ENCODE measurements at places on chromosomes 6 and 20. TPM values are rescaled to one million over a fixed set of nuclear protein-coding genes. Genes with fewer than 3 reads are reported as not detected.

DNA sequence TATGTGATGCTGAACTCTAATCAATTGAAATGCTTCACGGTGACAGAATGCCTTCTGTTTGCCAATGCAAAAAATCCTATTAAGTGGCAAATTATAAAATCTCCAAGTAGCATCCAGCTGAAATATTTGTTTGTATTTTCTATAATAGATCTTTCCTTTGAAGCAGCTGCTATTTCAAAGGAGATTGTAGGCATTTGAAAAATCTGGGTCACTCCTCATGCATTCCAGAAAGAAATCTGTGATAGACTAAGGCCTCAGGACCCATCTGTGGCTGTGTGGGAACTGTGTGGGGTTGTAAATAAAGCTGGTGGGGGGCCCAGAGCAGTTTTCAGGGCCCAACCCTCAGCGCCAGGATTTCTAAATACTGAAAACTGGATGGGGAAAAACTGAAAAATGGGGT lies 216.9 kb upstream of the ARG1 start:
- no peak for DNase-seq

DNA sequence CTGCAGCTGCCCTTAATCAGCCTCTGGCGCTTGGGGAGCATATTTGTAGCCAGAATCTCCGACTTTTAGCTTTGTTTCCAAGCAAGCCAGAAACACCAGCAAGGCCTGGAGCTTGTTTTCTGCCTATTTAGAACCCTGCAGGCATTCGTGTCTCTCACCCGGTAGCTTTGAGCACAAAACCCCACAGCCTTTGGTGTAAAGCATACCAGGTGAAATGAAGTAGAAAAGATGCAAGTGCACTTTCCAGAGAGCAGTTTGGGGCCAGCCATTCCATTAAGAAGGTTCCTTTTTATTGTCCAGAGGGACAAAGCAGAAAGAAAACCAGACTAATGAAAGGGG lies 736 bp downstream of the FAM217B start:
- no peak for DNase-seq

The STX11 gene
- total RNA-seq = 5.4 TPM

DNA sequence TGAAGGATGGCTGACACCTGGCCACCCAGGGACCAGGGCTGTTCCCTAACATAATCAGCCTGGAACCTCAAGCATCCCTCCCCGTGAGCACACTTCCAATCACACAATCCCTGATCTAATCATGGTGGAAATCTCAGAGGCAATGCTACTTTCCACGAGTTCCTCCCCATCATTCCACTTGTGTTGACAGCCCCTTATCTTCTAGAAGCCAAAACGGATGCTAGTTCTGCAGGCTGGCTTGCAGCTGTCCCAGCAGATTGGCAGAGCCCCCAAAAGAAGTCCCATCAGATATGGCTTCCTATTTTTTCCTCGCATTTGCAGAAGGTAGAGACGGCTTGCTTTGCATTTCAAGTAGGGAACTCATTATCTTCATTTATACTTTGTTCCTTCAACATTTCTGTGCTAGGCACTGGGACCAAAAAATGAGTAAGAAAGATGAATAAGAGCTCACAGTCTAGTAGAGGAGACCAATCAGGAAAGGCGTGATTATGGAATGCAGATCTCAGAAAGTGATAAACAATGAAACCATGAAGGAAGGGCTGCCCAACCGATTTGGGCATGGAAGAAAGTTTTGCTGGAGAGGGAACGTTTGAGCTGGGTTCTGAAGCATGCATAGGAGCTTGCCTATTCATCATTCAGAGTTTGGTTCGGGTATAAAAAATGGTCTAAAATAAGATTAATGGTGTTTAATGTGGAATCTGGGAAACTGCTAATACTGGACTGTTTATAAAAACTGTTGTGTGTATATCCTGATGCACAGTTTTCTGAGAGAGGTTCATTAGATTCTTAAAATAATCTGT lies 44.6 kb upstream of the TBC1D7 start:
- no peak for DNase-seq

The ESR1 gene
- total RNA-seq = 50.3 TPM

The HLA-F gene
- 133 TPM for total RNA-seq

DNA sequence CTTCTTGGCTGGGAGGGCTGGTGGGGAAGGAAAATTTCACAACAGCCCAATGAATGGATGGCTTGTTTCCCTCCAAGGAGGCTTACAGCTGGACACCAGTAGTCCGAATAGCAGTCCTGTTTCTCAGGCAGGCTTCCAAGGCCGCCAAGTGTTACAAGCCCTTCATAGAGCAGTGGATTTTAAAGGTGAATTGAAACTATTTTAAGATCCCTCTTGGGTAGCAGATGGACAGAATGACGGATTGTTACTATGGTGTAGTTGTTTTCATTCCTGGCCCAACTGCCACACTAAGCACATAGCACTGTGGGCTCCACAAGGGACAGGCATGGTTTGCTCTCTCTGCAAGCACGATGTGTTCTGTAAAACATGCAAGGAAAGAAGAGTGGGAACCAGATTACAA lies 203.3 kb upstream of the TAB2 start:
- DNase-seq = no peak

DNA sequence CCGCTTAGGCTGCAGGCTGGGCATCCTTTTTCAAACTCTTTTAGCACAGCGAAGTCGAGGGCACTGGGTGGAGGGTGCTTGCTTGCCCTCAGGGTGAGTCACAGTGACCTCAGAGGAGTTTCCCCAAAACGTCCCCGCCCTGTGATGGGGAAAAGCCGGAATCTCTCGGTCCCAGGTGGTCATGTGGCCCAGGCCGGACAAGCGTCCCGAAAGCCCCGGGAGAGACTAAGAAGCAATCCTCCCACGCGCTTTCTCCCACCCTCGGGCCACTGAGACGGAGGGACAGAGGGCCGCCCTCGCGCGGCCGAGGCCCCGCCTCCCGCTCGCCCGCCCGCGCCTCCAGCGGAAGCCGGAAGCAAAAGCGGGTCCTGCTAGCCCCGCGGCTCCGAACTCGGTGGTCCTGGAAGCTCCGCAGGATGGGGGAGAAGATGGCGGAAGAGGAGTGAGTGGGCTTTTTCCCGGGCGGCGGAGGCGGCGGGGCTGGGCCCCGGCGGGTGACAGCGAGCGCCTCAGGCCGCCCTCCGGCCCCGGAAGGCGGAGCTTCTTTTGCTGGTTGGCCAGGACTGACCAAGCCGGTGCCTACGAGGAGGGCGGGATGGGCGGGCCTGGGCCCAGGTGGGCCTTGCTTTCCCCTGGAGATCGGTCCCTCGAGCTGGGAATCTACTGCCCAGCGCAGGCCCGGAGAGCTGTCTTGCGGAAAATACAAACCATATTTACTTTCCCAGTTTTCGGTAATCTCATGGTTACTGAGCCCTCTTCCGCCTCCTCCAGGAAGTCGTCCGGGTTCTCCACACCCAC lies at the start of gene SLC9A8:
SLC9A8 (plus strand) TSS at position 322 of the 798 bp plus-strand sequence; CDS start at position 417, 95 bp downstream.
- peak; percentile 94 for DNase-seq

- peak; percentile 79 for DNase-seq
Measured at GRCh38 chr6:169864148-169865020, 113.0 kb downstream of the ERMARD start.

GRCh38 chr6:99612551-99613408 lies 6.1 kb downstream of the PRDM13 start:
- DNase-seq = no peak

GRCh38 chr6:162612613-162613012 lies 115.0 kb downstream of the PRKN start:
- DNase-seq = no peak

DNA sequence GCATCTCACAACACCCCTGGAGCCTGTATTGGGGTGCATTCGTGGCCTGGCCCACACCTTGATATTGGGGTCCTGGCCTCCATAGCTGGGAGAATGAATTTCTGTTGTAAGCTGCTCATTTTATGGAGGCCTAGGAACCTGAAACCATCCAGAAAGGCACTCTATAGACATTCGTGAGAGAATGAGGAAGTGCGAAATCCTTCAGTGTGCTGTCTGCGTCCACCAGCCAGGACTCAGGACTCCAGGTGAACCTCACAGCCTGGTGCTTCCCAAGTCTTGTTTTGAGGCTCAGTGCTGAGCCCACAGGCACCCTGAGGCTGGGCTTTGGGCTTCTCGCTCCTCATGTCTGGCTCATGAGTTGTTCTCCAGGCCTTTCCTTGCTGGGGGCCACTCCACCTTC lies 11.9 kb upstream of the RBBP8NL start:
- DNase-seq = no peak

The LYRM4 gene
- 19.2 TPM for total RNA-seq

DNA sequence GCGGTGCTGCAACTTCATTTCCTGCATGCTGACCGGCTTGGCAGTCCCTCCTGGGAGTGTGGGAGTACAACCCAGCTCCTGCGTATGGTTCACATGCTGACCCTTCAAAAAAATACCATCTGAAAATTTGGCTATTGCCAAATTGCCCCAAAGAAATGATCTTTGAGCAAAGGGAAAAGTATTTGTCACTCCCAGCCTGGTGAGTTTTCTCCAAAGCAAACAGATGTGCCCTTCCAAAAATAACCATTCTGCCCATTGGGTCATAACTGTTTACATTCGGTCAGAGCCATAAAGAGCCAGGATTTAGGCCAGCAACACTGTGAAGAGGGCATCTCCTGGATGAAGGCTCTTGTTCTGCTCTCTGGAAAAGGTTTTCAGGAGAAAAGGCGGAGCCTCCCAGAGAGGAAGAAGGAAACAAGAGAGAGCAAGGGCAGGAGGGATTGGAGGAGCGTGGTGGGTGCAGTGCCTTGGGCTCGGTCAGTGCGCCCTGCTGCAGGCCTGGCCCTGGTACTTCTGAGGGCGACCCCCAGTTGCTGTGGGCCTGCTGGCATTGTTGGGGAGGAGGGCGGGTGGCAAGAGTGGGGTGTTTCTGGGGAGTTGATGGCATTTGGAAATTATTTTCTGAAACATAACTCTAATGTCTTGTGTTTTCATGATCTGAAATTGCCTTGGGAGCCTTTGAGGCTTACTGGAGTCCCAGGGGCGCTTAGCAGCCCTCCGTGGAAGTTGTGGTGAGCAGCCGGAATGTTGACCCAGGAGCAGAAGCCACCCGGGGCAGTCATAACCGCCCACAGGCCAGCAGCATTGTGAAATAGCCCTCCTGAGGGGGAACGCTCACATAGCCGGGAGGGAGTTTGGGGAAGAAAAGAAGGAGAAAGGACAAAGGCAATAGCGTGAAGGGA lies 248.4 kb downstream of the MYLK4 start:
- peak; percentile 79 for DNase-seq

GRCh38 chr6:19838442-19839236 lies 1.5 kb downstream of the ID4 start:
- no peak for DNase-seq

- DNase-seq = no peak
Measured at GRCh38 chr6:47000842-47001241, 41.3 kb downstream of the ADGRF1 start.

GRCh38 chr6:138157986-138158638 lies 3.6 kb upstream of the ARFGEF3 start:
- DNase-seq = no peak

The NINL gene
- 11.5 TPM for total RNA-seq

The TRAPPC3L gene
- total RNA-seq = not detected

The IL17A gene
- not detected for total RNA-seq

The TINAG gene
- not detected for total RNA-seq

- DNase-seq = no peak
Measured at GRCh38 chr20:3980260-3981131, 34.9 kb downstream of the RNF24 start.

DNA sequence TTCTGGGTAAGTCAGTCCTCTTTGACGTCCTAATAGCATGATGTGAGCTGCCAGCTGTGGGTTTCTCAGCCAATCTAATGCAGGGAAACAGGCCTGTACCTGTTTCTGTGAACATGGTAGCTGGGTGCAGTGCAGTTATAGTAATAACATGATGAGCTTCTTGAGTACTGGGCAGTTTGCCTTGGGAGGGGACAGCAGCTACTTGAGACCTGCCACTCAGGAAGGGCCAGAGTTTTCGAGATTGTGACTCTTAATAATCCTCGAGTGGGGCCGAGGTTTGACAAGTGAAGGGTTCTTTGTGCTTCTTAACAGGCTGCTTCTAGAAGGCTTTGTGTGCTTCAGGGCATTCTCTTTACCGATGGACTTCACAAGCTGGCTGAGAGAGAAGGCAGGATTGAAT lies 180.1 kb downstream of the JARID2 start:
- DNase-seq = no peak

DNA sequence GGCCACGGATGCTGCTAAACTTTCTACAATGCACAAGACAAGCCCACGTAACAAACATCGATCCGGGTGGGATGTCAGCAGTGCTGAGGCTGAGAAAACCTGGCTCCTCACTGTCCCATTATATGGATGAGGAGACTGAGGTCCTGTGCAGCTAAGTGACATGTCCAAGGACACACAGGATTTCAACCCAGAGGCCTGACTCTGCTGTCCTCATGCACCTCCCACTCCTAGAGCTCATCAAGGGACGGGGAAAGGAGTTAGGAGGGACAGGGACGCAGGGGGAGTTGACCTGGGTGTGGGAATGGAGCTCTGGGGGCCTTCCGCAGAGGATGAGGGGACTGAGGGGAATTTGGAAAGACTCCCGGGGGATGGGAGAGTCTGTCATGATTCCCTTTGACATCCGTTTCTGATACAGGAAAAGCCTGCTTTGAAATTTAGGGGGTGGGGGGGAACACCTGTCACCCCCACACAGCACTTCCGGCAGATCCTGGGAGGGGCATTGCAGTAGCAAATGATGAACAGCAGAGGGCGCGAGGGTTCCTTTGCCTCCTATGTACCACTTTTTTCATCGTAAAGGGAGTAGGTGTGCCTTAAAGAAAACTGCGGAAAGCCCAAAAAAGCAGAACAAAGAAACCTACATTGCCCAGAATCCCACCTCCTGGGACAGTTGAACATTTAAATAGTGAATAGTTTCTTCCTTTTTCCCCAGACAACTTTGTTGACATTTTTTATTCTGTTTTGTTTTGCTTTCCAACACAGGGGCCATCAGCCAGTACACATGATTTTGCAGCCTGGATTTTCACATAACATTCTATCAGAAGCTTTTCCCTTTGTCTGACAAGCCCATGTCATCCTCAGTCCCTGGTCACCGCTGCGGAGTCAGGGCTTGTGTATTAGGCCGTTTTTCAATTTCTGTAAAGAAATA lies 48.6 kb downstream of the SLC2A10 start:
- DNase-seq = no peak

DNA sequence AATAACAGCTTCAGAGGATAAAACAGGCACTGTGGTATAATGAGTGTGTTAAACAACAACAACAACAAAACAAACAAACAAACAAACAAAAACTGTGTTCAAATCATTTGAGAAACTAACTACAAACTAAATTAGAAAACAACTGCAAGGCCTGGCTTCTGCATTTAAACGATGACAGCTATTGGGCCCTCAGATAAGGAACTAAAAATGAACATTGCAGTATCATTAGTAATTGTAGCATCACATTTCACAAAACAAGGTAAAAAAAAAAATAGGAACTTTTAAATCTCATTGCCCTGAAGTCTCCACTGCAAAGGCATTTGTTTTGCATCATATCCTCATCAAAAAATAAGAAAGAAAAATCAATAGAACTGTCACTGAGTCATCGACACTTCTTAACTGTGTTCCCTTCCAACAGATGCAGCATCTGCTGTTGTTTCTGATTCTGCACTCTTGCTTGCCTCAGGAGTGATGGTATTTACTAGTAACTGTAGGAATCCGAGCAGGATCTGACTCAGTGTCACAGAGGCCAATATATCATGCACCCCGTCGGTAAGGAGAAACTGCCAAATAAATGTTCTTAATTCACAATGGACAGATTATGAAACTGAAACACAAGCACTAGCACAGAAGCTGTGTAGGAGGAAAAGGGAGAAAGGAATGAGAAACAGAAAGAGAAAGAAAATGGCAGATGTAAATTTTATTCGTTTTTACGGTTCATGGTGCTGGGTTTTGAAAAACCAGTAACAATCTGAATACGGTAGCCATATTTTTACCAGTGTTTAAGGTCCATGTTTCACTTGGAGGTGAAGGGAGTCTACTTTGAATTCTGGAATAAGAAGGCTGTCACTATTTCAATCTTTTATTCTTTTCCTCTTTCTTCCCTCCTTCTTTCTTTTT lies 365.7 kb upstream of the EPHA7 start:
- DNase-seq = no peak
